ENCODE measurements at places on chromosomes 3 and 15.

- DNase-seq: no peak
These were observed 10.8 kb downstream of the GATA2 start for GRCh38 chr3:128482175-128482574.

DNA sequence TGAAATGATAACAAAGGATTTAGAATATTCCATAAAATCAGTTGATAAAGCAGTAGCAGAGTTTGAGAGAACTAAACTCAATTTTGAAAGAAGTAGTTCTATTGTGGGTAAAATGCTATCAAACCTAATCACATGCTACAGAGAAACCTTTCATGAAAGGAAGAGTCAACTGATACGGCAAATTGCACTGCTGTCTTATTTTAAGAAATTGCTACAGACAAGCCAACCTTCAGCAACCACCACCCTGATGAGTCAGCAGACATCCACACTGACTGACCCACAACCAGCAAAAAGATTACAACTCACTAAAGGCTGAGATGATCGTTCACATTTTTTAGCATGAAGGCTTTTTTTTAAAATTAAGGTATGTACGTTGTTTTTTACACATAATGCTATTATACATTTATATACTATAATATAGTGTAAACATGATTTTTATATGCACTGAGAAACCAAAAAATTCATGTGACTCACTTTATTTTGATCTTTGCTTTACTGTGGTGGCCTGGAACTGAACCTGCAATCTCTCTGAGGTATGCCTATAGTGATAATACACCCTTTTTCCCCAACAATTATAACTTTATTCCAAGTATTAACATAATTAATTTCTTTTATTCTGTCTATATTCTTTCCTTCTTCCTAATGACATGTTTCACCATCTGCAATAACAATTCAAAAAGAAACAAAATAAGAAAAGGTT, 109.9 kb downstream of the TBC1D5 start:
- DNase-seq: peak; percentile 22

- DNase-seq: peak; percentile 97
These were observed 110.1 kb upstream of the TPM1 start for GRCh38 chr15:62932436-62932835.

DNA sequence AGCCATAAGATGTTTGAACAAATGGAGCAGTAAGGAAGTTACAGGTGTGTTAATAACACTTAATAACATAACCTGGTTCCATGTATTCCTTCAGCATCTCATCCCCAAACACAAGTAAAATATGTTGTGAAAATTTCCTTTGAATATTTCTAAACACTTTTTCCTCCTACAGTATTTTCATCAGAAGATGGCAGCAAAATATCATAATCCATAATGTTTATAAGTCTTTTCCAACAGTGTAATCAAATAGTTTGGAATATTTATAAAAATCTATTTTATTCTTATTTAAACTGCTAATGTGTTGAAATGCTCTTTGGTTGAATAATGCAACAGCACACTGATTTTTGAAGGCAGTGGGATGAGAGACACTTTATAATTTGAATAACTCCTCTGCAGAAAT, 1020.5 kb downstream of the OTOL1 start:
- DNase-seq: no peak

DNA sequence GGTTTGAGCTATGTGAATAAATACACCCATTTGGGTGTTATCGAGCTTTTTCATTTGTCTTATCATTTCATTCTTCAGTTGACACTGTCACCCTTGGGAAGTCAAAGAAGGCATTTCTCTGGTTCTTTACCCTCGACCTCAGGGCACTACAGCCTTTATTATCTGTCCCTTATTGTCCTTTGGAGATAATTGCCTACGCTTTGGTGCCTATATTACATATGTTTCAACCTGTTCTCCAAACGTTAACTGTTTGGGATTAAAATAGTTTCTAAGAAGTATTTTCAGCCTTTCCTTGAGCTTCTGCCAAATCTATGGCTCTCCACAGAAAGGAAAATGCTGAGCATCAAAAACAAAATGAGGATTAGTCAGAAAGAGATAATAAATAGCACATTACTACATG, 395.4 kb upstream of the ADAMTS9 start:
- DNase-seq: no peak

GRCh38 chr15:58549785-58550074, 117.9 kb downstream of the LIPC start:
- no peak for DNase-seq

DNA sequence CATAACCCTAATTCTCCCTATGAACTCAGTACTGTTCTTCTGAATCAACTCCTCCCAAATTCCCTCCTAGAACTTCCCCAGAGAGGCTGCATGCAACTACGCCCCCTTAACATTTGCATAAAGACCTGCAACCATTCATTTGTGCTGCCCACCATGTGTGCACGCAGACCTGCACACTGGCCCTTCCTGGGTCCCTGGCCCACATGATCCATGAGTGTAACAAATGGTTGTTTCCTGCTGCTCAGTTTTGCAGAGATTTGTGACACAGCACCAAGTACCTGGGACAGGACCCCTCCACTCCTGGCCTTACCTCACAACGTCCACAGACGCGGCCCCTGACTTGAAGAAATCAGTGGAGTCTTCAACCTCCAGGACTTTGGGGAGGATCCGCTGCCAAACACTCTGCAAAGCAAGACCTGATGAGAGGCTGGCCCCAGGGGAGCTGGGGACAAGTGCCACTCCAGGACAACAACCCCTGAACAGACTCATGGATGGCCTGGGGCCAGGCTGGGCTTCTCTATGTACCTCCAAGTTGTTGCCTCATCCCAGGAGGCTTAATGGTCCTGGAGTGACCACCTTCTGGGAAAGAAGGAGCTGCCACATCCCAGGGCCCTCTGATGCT, 33.8 kb downstream of the ALDH1L1 start:
- DNase-seq: no peak

DNA sequence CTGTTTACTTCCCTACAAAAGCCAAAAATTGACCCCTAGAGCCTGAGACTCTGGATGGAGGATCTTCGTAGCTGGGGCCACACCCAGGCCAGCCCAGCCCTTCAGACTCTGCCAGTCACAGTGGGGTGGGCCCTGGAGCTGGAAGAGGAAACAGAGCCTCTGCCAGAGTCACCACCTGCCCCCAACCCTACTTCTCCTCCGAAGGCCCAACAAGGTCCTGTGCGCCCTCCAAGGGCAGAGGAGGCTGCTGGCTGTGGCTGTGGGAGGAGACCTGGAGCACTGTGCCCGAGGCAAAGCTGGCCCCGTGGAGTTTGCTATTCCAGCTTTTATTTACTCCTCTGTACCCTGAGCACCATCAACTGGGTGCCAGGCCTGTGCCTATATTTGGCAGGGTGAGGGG, 19.0 kb downstream of the CISH start:
- DNase-seq: no peak

DNA sequence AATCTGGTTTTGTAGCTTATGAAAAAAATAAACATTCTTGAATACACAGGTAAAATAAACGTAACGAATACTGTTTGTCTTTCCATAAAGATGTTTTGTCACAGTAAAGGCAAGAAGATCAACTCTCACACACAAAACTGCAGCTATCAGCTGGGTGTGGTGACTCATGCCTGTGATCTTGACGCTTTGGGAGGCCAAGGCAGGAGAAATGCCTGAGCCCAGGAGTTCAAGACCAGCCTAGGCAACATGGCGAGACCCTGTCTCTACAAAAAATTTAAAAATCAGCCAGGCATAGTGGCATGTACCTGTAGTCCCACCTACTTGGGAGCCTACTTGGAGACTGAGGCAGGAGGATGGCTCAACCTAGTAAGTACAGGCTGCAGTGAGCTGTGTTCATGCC, 39.6 kb downstream of the CBLB start:
- DNase-seq: no peak

DNA sequence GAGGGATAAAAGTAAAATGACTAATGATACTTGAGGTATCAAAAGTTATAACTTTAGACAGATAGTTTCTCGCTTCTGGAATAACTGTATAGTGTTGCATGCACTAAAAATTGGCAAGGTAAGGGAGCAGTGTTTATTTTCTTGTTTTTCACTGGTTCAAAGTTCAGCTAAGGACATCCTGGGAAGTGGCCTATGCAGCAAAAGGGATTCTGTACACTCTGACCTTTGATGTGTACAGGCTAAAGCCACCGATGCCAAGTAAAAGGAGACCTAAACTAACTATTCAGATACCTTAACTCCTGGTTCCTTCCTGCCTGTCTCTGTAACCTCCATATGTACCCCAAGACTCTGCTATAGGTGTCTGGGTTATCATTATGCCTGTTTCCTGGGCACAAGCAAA, 1.7 kb downstream of the FBXO40 start:
- DNase-seq: no peak

- DNase-seq: no peak
These were observed 68.6 kb downstream of the DLG1 start for GRCh38 chr3:197229836-197230235.

GRCh38 chr3:192026661-192027060, 565.7 kb downstream of the PYDC2 start:
- no peak for DNase-seq

- DNase-seq: no peak
These were observed 246.6 kb upstream of the LRRC3B start for GRCh38 chr3:26375843-26376530.

DNA sequence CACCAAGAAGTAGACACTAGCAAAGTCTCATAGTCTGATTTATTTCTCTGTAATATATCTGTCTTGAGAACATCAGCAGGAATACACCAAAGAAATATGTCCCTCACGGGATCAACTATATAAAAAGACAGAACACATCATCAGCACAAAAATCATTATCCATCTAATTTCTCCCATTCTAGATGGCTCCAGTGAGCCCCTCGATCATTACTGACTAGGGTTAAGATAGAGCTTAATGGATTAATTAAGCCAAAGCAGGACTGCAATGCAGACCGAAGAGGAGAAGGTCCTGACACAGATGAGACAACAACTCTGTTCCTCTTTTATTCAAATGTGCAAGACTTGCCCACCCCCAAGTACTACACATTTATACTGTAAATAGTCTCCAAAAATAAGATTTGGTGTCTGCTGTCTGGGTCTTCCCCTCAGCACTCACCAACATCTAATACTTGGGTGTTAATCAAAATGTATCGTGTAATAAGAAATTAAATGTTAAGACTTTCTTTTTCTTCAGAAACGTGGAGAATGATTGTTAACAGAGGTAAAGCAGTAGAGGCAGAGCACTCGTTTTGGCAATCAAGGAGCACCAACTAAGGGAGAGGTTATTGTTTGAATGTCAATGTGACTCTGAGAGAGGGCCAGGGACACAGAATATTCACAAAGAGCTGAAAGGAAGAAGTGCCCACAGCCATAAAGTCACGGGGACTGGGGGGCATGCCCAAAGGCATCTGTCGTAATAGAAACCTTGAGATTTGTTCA, 133.6 kb downstream of the TIGIT start:
- no peak for DNase-seq

GRCh38 chr3:12442654-12443501, 41.4 kb upstream of the TSEN2 start:
- no peak for DNase-seq

DNA sequence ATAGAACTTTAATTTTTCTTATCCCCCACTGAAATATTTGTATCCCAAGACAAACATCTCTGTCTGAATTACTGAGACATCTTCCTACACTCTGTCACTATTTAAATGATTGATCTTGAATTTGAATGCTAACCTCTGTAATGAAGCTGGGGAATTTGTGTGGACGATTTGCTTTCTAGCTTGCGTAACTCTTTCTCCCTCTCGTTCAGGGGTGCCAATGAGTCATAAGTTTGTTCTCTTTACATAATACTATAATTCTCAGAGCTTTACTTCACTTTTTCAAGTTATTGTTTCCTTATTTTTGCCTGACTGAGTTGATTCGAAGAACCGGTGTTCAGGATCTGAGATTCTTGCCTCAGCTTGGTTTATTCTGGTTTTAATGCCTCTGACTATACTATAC, 783.3 kb upstream of the CADM2 start:
- no peak for DNase-seq

GRCh38 chr15:51260202-51260601, 78.2 kb downstream of the CYP19A1 start:
- DNase-seq: peak; percentile 90

DNA sequence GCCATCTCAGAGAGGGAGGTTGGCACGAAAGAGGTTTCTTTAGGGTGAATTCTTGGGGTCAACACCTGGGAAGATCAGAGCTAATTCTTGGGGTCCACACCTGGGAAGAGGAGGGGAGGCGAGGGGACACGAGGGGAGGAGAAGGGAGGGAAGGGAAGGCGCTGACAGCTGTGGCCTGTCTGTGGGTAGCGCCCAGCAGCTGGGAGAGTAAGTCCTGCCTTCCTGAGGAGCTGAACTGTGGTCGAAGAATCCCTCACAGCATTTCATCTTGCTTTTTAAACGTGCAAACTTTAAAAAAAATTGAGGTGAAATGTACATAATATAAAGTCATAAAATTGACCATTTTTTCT, 63.2 kb upstream of the CGNL1 start:
- no peak for DNase-seq

- DNase-seq: peak; percentile 45
These were observed 445.1 kb downstream of the MECOM start for GRCh38 chr3:169218314-169218983.

- DNase-seq: no peak
These were observed 14.6 kb downstream of the HDAC11 start for GRCh38 chr3:13494463-13495350.

DNA sequence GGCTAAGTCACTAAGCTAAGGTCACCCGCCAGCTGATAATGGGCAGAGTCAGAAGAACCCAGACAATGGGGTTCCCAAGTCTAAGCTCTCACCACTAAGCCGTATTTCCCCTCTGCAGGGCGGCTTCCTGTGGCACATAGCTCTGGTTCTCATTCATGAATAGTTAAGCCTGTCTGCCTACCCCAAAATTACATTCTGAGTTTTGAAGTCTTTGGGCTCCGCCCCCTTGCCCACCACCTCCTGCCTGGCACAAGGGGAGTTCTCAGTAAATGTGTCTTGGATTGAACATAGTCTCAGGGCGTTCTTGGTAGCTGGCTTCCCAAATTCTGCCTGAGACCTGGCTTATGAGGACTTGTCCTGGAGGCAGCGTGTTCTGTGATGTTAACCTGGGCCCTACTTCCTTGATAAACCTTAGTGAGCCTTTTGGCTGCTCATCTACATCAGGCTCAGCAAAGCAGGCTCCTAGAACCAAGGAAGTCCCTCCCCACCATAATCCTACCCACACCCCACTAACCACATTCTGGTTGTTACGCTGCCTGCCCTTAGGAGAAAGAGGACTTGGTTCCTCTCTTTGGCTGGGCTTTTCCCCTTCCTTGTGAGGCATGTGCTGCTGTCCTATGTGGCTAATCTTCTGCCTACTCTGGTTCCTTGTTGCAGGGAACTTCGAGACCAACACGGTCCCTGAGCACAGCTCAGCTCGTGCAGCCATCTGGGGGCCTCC, 54.9 kb downstream of the STARD5 start:
- DNase-seq: no peak

GRCh38 chr3:27160779-27161287, 208.3 kb downstream of the NEK10 start:
- no peak for DNase-seq
